ENCODE measurements at places on chromosomes 13 and 19. TPM values are rescaled to one million over a fixed set of nuclear protein-coding genes. Genes with fewer than 3 reads are reported as not detected.

DNA sequence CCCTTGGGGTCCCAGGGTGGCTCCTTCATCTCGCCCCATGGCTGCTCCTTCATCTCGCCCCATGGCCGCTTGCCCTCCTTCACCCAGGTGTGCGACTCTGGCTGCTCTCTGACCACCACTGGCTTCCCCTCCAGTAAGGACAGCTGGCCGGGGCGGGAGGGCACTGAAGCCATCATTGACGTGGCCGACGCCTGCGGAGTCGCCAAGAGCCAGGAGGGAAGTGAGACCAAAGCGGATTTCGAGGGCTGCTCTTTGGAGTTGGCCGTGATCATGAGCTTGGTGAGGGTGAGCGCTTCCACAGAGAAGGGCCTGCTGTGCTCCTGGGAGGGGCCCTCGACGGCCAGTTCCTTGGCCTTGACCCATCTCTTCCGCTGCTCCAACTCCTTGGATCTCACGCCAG, 4.0 kb upstream of the COX6B2 start:
- no peak for DNase-seq

DNA sequence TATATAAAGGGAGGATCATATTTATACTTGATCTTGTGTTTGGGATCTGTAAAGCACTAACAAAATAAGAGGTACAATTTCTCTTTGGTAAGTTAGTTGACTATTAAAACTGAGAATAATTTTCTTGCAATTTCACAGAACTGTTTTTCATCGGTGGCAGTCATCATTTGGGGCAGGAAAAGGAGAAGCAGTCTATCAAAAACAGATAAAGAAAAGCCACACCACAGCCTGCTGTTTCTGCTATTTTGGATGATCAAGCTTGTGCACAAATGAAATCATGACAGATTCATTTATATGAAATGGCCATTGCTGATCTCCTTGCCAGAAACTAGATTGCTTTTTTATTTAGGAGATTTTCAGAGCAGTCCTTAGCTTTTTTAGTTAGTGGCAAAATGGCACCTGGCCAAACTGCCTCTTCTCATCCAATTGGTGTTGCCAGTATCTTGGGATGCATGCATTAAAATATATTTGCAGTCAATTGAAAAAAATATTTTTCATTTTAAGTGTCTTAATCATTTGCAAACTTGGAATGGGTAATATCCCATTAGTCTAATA, 326.0 kb downstream of the HS6ST3 start:
- no peak for DNase-seq

GRCh38 chr19:54429545-54430227, 14.4 kb downstream of the TTYH1 start:
- no peak for DNase-seq

- DNase-seq: no peak
Measured at GRCh38 chr13:52096062-52096461, 32.8 kb downstream of the NEK5 start.

GRCh38 chr13:24675806-24676570, 4.2 kb upstream of the ATP12A start:
- DNase-seq: no peak

DNA sequence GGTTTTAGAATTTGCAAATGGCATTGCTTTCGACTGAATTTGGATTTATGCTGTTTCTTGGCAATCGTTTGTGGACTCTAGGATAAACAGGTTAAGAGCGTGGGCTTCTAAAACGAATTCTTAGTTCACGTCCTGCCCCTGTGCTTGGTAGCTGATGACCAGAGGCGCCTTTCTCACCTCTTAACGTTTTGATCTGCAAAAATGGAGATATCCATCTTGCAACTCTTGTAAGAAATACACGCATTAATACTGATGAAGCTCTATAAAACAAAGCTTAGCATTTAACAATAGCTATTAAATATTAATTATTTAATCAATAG, 580 bp upstream of the KATNAL1 start:
- no peak for DNase-seq

GRCh38 chr19:31378404-31378803, 29.2 kb upstream of the TSHZ3 start:
- DNase-seq: no peak

- no peak for DNase-seq
Measured at GRCh38 chr19:29014857-29015436, 198.0 kb downstream of the UQCRFS1 start.

CELF5 gene
- 1.3 TPM for polyA plus RNA-seq

PSG4 gene
- not detected for polyA plus RNA-seq

KIR3DL2 gene
- polyA plus RNA-seq: not detected
